ENCODE measurements at places on chromosomes 5 and 9.
A peak's percentile ranks its signal among the peaks of the same experiment; 100 is the strongest.

DNA sequence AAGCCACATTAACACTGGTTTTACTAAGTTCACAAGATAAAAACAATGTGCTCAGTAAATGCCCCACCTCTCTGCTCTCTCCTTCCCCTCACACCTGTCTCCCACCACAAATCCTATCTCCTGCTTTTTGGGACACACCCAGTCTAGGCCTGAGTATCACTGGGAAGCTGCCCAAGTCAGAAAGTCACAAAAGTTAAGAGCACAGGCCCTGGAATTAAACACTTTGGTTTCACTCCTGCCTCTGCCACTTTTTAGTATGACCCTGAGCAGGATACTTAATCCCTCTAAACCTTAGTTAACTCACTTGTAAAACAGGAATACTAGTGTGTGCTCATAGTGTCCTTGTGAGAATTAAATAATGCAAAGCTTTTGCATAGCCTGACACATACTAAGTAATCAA, 11.3 kb downstream of the C5 start:
- DNase-seq = no peak

DNA sequence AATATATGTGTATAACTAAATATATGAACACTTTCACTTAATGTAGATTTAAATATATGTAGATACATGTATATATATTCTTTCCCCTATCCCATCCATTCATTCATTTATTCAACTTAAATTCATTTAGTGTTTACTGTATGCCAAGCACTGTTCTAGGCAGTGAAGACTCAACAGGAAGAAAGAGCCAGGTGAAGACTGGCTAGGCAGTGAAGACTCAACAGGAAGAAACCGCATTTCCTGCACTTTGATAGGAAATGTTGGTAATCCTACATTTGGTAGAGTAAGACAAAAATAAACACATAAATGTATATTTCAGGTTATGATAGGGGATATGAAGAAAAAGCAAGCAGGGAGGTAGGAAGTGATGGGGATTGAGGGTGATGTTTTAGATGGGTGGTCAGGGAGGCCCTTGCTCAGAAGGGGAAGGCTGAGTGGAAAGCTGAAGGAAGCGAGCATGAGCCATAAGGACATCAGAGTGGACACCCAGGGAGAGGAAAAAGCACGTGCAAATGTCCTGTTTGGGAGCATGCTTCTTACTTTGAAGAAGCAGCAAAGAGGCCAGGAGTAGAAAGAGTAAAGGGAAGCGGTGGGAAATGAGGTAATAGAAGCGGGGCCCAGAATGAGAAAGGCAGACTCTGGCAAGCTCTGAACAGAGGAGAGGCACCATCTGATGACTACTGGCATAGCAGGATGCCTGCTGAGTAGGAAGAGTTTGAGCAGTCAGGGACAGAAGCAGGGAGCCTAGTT, 227.8 kb upstream of the MAP3K1 start:
- DNase-seq = no peak

DNA sequence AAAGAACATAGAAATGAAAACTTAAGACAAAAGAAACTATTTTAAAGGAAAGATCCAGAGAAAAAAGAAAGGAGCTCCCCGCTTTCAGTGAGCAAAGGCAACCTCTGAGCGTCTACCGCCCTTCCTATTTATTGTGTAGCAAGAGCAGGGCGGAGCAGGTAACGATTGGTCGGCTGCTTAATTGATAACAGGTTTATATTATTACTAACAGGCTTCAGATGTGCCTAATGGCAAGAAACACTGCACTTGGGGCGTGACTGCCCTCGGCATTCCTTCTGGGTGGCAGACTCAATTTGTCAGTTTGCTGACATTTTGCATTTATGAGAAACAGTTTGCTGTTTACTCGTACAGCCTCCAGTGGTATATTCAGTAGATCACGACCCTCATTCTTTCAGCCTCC, 482.7 kb upstream of the C9orf72 start:
- DNase-seq = no peak

GRCh38 chr9:19720377-19720776, 68.5 kb downstream of the SLC24A2 start:
- DNase-seq = no peak

- DNase-seq = no peak
Measured at GRCh38 chr5:32413466-32414263, 30.9 kb downstream of the ZFR start.

GRCh38 chr5:116378007-116378776, 196.4 kb downstream of the SEMA6A start:
- DNase-seq = no peak

DNA sequence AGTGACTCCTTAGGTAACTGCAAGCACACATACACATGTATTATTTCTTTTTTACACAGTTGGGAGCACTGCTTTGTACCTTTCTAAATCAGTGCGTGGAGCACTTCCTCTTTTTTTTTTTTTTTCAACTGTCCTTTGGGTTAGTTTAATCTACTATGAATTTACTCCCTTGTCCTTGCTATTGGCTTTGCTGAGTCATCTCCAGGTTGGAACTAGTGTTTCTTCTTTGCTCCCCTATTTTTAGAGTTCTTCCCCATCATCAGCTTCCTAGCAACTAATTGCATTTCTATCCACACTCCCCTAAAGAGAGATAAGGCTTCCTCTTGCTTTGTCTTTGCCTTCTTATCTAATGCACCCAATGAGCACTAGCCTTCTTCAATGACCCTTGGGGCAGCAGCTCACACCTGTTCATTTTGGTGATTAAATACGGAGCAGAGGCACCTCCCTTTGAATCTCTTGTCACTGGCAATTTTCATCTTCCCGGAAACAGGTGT, 24.3 kb downstream of the S100Z start:
- DNase-seq = no peak

- no peak for DNase-seq
Measured at GRCh38 chr9:2478421-2478820, 143.2 kb upstream of the VLDLR start.

GRCh38 chr9:81669041-81669651, 20.2 kb downstream of the TLE1 start:
- DNase-seq = no peak

DNA sequence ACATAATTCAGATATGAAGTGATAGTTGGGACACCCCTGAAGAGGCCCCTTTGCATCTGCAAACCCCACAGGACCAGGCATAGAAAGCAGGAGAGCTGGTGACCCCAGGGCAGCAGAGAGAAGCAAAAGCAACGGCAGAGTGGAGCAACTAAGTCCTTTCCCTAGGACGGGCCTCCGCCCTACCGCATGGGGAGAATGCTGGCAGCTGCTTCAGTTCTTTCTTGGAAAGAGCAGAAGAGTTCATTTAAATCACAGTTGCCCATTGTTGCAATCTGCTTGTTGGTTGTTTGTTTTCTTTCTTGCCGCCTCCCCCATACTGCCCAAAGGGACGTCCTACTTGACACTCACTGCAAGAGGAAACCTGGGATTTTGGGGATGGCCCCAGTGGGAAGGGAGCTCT, 126.2 kb downstream of the ADAMTS16 start:
- no peak for DNase-seq

DNA sequence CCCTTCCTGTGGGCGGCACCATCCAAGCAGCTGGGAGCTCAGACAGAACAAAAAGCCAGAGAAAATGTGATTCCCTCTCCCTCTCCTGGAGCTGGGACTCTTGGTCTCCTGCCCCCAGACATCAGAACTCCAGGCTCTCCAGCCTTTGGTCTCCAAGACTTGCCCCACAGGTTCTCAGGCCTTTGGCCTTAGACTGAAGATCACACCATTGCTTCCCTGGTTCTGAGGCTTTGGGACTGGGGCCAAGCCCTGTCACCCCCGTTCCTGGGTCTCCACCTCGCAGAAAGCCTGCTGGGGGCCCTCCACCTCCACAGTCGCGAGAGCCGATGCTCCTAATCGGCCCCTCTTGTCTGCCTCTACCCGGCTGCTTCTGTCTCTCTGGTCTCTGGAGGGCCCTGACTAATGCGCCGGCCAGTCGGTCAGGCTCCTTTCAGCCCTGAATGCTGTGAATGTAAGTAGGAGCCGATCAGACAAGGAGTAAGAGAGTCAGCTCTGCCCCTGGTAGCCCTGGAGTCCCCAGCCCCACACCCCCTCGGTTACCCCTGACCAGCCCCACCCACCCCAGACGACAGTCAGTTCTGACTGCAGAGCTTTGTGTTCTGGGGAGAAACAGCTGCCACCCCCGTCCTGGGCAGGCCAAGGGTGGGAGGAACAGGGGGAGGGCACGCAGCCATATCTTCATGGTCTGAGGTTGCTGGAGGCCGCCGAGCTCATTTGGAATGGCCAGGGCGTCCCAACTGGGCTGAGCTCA, 57.5 kb downstream of the VAV2 start:
- DNase-seq = no peak

DNA sequence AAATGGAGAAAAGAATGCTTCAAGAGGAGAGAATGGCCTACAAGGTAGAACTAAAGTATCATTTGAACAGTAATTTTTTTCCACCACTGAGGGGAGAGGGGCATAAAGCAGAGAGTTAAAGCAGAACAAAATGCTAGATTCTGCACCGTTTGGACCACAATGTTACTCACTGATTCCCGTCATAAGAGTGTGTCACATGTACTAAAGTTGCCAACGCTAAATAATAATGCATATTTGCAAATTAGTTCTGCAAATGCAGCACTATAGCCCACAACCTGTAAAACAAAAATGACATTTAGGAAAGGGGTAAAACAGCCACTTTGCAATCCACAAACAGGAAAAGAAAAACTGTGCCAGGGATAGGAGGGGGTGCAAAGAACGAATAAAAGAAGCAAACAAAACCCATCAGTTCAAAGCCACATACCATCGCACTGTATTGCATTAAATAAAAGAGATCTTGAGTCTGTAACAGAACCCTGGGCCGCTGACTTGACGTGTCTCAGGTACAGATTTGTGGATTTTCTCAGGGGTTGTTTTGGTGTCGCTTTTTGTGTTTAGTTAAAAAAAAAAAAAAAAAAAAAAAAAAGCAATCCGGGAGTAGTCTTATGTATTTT, 7.7 kb upstream of the NFIB start:
- no peak for DNase-seq

GRCh38 chr9:78021697-78022096, 9.9 kb downstream of the GNAQ start:
- DNase-seq = no peak

GRCh38 chr9:125961072-125961471, 213.9 kb downstream of the PBX3 start:
- no peak for DNase-seq

GRCh38 chr9:123757960-123758359, 172.0 kb downstream of the DENND1A start:
- no peak for DNase-seq

GRCh38 chr5:3343211-3343610, 252.4 kb upstream of the IRX1 start:
- no peak for DNase-seq

GRCh38 chr5:23419115-23419514, 88.3 kb upstream of the PRDM9 start:
- DNase-seq = no peak

- DNase-seq = peak; percentile 81
Measured at GRCh38 chr9:764105-764524, 77.4 kb upstream of the DMRT1 start.

DNA sequence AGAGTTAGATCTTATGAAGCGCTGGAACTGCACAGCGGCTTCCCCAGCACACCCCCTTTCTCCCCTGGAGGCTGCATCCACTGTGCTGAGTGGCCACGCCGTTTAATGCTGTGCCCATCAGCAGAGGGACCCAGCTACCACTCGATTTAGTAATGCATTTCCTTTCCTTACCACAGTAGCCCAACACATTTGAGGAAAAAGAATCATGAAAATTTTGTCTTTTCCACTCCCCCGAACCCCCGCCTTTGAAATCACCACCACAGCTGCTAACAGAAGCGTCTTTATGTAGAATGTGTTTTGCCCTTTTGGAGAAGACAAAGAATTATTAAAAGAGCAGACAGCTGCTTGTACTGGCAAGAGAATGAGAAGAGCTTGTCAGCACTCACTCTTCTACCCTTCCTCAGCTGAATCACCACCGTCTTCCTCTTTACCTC, 73.2 kb downstream of the ACER2 start:
- no peak for DNase-seq

DNA sequence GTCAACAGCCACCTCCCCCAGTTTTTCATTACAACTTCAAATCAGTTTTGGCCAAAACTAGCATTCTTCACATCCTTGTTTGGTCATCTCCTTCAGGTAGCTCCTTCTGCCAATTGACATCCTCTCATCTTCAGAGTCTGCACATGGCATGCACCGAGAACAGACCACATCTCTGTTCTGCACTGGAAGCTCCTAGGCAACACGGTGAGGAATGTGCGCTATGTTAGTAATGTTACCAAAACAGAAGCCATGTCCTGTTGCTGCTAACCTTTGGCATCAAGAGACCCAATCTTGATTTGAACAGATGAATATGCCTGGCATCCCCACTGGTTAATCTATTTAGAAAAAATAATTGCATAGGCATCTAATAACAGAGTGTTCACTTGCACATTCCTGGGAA, 5.1 kb upstream of the HK3 start:
- DNase-seq = no peak

- DNase-seq = peak; percentile 77
Measured at GRCh38 chr5:131209506-131210150, 38.9 kb downstream of the LYRM7 start.

- DNase-seq = no peak
Measured at GRCh38 chr5:88944751-88945531, 62.0 kb upstream of the MEF2C start.

GRCh38 chr5:109866051-109866450, 176.3 kb downstream of the MAN2A1 start:
- DNase-seq = no peak

DNA sequence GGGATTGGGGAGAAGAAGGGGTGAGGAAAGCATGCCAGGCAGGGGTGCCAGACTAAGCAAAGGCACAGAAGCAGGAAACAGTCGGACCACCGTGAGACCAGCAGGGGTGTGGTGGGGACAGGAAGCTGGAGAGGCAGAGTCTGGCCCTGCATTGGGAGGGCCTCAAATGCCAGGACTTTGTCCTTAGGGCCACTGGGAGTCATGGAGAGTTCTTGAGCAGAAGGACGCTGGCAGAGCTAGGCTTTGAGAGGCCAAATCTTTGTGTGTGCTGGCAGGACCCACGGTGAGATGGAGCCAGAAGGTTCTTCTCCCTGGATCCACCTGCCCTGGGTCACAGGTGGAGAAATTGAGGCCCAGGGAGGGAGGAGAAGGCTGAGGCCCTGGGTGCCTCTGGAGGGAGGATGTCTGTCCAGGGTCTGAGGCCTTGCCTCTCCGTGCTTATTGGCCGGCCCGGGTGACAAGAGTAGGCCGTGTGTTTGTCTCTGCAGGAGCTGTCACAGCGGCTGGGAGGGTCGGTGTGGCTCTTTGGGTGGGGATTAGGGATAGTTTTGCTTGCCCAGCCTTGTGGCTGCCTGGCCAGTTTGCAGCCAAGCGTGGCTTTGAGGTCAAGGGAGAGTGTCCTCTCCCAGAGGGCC, 1.8 kb upstream of the ENG start:
- no peak for DNase-seq

GRCh38 chr9:134938346-134939079, 20.8 kb upstream of the FCN1 start:
- DNase-seq = no peak

GRCh38 chr5:173858670-173859407, 29.3 kb upstream of the CPEB4 start:
- no peak for DNase-seq

DNA sequence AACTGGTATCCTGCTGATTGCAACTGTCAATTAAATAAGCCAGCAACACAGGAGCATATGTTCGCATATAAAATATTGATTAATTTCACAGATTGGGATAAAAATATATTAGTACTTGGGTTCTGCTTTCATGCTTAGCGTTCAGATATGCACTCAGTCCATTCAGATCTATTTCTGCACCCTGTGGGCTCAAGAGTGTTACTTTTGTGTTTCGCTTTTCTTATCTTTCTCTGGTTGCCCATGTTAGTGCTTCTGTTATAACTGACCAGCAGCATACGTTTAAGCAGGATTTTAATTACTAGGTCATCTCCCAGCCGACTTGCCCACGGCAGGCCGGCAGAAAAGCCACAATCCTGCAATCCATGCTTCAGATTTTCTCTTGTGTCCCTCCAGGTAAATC, 289.1 kb downstream of the EBF1 start:
- no peak for DNase-seq
